Hematopoietic multipotent progenitor cell treated with erythropoietin and hydrocortisone succinate and interleukin-3 and kit ligand, for 15 days (in vitro differentiated cells): ENCODE measurements at places on chromosomes 2 and 18.

DNA sequence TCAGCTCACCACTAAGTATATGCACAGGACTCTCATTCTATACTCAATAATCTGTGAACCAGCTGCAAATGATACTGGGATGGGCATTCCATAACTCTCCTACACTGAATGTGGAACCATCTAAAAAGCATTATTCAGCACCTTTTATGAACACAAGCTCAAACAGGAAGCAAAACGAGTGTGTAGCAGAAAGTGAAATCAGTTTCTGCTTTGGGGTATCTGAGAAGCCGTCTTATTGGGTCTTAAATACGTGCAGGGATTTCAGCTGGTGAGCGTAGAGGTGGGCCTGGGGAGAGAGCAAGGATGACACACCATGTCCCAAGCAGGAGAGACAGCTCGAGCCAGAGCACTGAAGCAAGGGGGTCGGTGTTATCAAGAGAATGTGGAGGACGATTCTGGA lies 120.0 kb upstream of the TTN start:
- no peak for DNase-seq

GRCh38 chr2:146776596-146776995 lies 1068.2 kb upstream of the ACVR2A start:
- no peak for DNase-seq

- no peak for DNase-seq
These were observed 2.1 kb downstream of the TFCP2L1 start for GRCh38 chr2:121282800-121283385.

GRCh38 chr2:42092084-42092996 lies 44.5 kb downstream of the PKDCC start:
- DNase-seq: no peak

- DNase-seq: no peak
These were observed 149.7 kb downstream of the GLI2 start for GRCh38 chr2:120885321-120885720.

- no peak for DNase-seq
These were observed 55.5 kb upstream of the ST6GAL2 start for GRCh38 chr2:106941372-106941993.

DNA sequence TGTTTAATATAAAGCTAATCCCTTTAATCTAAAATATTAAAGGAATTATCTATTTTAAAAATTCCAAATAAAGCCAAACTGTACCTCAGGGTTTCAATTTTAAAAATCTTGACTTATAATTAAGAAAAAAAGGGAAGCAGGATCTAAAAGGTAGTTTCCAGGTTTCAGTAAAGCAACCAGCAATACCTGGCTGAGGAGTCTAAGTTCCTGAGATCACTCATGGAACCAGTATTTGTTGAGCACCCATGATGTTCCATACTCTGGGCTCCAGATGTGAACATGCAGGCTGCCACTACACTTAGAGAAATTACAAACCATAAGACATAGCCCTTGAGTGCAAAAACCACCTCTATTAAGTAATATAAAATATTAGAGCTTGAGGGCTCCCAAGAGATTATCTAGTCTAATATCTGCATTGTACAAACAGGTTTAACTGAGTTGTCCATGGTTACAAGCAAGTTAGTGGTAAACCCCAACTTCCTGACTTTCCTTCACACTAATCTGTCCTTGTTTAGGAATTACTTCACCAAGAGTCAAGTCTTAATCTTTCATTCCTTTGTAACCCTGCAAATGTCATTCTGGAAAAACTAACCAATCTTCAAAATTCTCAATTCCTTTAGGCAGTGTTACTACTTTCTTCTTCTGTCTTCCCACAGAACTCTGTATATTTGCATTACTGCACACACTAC lies 49.2 kb downstream of the CLASP1 start:
- no peak for DNase-seq

GRCh38 chr2:202510911-202511310 lies 123.9 kb upstream of the FAM117B start:
- DNase-seq: no peak

DNA sequence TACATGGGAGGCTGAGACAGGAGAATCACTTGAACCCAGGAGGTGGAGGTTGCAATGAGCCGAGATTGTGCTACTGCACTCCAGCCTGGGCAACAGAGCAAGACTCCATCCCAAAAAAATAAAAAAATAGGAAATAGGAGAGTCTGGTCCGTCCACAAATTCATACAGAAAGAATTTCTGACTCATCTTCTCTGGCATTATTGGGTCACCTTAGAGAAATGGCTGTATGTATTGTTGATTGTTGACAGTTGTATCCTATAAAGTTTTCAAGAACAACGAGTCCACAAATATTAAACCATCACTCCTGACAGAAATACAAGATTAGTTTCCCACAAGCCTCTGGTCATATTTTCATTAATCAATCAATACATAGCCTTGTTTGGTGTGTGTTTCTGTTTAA lies 20.4 kb downstream of the RBM43 start:
- DNase-seq: no peak

DNA sequence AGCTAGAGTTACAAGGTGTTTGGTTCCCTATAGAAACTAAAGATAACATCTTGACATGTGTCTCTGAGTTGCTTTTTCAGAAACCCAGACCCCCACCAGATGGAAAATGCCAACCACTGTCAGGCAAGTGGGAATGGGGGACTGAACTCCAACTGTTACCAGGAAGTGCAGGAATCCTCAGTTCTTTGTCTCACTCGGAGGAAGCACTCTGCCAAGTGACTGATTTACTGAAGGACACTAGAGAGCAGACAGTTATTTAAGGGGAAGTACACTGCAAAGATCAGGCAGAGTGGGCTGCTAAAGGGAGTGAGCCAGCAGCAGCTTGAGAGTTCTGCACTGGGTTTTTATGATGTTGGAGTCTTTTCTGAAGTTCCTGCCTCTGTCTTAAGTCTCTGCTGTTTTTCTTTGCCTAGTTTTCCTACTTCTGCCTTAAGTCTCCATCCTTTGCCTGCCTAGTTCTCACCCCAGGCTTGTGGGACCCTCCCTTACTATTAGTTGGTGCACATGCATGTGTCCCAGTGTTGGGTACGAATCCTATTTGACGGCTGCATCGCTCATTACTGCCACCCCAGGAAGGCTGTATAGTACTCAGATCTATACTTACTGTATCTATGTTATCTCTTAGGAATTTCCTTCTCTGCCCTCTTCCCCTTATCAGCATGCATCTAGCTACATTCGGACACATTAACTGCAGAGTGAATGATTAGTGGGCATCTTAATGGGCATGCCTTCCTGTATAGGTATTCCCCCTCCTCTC lies 97.1 kb downstream of the TEX51 start:
- DNase-seq: no peak

DNA sequence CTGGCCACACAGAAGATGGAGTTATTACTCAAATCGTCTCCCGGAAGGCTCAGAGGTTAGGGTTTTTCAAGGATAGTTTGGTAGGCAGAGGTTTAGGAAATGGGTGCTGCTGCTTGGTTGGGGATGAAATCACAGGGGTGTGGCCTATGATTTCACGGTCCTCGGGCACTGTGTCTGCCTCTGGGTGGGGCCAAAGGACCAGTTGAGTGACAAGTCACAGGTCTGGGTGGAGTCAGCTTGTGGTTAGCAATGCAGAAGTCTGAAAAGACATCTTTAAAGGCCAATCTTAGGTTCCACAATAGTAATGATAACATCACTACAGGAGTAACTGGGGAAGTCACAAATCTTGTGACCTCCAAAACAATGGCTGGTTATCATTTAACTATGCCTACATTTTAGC lies 387.8 kb downstream of the ZNF521 start:
- DNase-seq: no peak

GRCh38 chr2:227127201-227127600 lies 36.8 kb downstream of the COL4A4 start:
- no peak for DNase-seq

GRCh38 chr2:33421820-33422219 lies 54.6 kb upstream of the RASGRP3 start:
- DNase-seq: no peak
